ENCODE measurements at places on chromosomes 1 and 21.

DNA sequence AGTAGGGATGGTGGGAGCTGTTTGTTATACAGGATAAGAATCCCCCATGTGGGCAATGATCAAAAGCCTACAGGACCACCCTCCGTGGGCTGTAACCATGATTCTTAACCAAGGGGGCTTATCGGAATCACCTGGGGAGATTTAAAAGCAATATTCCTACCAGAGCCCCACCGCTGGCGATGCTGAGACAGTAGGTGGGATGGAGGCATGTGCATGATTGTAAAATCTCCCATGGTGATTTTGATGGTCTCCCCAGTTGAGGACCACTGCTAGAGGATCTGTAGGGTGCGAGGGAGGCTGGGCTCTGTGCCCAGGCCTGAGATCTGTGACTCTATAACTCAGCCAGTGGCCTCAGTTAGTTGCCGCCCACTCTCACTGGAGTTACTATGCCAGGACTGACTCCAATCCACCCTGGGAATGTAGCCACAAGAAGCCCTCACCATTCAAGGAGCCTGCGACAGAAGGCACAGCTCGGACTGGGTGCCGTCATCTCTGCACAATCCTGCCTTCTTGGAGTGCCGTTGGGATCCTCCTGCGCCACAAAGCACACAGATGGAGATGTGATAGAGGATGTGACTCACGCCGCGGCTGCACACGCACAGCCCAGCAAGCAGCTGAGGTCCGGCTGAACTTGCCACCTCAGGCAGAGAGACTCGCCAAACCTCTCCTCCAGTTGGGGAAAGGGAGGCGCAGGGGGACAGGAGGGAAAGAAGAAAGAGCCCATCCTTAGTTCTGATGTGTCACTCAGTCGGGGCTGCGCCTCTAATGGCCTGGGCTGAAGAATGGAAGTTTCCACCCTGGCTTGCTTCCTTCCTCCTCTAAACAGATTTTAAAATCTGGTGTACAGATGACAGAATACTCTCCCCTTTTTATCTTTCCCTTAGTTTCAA is 26.5 kb downstream of the AKNAD1 start:
- DNase-seq: no peak

- no peak for DNase-seq
These were observed 651 bp downstream of the ZBTB8A start for GRCh38 chr1:32539584-32540571.

GRCh38 chr1:234921266-234922062 is 207.2 kb downstream of the TOMM20 start:
- DNase-seq: no peak

DNA sequence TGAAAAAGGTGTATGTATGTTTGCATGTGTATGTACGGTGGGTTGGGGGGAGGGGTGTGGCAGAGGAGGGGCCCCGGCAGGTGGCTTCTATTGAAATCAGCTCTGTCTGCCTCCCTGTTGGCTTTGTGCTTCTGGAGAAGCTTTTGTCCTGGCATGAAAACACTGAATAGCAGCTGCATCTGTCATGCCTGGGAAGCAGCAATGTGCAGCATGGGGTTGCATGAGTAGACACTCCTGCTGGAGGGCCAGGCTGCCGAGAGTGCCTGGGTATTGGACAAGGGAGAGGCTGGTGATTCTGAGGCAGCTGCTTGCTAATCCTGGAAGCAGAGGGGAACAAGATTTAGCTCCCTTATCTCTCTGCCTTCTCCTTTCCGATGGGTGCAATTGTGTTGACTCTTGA is 20.5 kb downstream of the MAPKAPK2 start:
- no peak for DNase-seq

- DNase-seq: no peak
These were observed 10.5 kb upstream of the TNFRSF25 start for GRCh38 chr1:6476483-6476882.

GRCh38 chr1:1835546-1835945 is 55.3 kb downstream of the GNB1 start:
- no peak for DNase-seq

DNA sequence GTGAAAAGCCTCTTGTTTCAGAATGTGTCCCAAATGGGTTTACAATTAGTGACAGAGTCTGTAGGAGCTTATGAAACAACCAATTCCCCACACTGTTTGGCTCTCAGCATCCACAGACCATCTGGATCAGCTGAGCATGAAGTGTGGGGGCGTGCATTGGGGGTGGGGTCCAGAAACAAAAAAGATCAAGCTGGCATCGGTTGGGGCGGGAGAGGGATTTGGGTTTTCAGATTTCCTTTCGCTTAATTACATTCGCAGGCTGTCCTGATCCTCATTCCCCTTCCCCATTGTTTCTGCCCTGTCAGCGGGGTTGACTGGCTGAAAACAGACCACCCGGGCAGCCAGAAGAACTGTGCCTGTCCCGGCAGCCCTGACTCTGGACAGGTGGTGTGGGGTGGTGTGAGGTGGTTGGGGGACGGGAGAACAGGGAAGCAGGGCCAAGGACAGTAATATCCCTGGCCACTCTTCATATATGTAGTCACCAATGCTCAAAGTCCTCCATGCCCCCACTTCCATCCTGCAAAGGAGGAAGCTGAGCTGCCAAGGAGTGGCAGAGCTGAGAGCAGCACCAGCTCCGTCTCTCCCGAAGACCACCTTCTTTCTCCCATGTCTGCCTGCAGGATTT is 92.0 kb downstream of the IER5 start:
- no peak for DNase-seq

- no peak for DNase-seq
These were observed 103.2 kb upstream of the DYNLT5 start for GRCh38 chr1:66648901-66649595.

DNA sequence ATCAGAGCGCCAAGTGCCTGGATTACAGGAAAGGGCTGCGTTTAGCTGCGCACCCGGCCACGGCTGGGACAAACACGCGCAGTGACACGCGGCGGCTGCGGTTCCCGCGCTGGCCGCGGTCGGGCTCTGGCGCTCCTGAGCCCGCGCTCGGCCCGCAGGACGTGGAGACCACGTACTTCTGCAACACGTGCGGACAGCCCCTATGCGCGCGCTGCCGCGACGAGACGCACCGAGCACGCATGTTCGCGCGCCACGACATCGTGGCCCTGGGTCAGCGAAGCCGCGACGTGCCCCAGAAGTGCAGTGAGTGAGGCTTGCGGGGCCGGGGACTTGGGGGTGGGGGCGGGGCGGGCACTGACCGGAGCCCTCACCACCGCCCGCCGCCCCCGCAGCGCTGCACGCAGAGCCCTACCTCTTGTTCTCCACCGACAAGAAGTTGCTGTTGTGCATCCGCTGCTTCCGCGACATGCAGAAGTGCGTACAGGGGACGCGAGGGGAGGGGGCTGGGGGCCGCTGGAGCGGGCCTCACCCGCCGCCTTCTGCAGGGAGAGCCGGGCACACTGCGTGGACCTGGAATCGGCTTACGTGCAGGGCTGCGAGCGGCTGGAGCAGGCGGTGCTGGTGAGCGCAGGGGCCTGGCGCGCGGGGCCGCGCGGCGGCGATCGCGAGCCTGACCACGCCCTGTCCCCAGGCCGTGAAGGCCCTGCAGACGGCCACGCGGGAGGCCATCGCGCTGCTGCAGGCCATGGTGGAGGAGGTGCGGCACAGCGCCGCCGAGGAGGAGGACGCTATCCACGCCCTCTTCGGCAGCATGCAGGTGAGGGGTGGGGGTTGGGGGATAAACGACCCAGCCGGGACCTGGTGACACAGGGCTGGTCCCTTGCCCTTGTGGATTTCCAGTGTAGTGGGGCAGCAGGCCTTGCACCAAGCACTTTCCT is 3.1 kb downstream of the RNF207 start:
- no peak for DNase-seq

- DNase-seq: no peak
These were observed 14.1 kb downstream of the MTR start for GRCh38 chr1:236809148-236809547.

DNA sequence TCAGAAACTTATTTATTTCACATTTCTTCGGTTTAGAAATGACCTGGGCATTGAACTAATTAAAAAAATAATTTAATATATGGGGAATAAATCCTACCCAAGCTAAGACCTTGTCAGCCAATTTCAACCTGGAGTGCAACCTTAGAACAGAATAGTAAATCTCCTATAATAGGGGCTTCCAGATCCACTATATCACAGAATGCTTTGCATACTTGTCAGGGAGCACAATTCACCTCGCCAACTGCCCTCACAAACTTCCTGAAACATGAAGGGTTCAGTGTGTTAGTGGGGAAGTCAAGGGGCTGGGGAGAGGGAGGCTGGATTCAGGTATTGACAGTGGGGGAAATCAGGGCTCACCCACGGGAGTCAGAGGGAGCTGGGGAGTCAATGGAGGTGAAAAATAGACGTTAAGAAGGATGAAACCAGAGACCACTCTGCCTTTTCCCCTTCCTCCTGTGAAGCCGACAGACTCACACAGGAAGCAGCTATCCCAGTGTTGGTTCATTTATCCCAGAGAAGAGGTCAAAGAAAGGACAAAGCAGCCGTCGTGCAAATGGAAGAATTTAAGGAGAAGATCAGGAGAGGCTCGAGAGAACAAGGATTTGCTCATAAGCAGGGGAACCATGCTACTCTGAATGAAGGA is 453.3 kb downstream of the NUF2 start:
- DNase-seq: no peak

- no peak for DNase-seq
These were observed 24.8 kb upstream of the RGL1 start for GRCh38 chr1:183780159-183780558.

DNA sequence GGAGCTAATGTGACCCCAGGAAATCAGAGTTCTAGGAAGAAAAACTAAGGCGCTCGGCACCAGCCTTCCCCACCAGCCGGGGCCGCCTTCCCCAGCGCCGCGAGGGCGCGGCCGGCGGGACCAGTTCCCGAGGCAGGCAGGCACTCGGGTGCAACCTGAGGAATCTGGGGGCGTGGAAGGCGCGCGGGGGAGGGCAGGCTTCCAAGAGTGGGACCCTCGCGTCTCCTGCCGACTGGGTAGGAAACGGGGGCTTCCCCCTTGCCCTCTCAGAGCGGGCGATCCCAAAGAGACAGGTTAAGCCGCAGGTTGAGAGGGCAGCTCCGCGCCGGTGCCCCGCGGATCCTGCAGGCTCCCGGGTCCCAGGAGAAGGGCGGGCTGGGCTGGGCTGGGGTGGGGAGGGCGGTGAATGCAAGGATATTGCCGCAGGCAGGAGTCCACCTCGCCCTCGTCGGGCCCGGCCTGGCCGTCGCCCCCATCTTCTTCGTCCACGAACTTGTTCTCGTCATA is 431 bp downstream of the ARPC5 start:
- no peak for DNase-seq

DNA sequence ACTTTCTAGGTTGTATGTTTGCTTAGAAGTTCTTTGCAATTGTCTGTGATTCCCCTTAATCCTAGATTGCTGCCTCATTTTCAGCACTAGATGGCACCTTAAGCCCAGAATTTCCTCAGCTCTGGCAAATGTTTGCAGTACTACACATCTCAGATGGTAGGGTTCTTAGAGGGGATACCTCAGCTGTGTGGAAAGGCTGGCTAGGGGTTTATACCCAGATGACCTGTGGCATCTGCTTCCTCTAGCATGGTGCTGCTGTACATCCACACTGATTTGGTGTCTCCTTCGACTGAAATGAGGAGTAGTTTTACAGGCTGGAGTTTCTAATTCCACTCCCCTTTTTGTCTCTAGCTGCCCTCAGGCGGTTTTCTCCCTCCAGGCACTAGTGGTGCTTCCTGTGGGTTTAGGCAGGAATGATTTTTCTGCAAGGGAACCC is 23.5 kb downstream of the ASB17 start:
- no peak for DNase-seq

GRCh38 chr21:17925899-17926298 is 106.7 kb upstream of the C21orf91 start:
- no peak for DNase-seq

GRCh38 chr21:17612023-17612564 is 607 bp downstream of the BTG3 start:
- DNase-seq: peak; percentile 6

DNA sequence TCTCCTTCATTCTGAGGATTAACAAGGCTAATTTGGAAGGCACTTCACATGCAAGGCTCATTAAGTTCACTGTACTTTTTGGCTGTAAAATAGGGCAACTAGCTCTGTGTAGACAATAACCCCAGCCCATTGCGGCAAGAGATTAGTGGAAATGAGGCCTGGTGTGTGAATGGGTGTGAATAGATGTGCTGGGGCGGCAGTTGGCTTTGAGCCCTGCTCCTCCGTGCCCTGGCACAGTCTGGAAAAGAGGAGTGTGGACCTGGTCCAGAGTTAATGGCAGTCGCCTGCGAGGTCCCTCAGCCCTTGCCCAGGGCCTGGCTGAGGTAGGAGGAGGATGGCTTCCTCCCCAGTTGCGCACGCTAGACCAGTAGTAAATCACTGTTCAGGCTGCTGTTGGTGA is 4.8 kb downstream of the KISS1 start:
- DNase-seq: no peak

- DNase-seq: no peak
These were observed 288.9 kb downstream of the TM2D1 start for GRCh38 chr1:61436016-61436415.

DNA sequence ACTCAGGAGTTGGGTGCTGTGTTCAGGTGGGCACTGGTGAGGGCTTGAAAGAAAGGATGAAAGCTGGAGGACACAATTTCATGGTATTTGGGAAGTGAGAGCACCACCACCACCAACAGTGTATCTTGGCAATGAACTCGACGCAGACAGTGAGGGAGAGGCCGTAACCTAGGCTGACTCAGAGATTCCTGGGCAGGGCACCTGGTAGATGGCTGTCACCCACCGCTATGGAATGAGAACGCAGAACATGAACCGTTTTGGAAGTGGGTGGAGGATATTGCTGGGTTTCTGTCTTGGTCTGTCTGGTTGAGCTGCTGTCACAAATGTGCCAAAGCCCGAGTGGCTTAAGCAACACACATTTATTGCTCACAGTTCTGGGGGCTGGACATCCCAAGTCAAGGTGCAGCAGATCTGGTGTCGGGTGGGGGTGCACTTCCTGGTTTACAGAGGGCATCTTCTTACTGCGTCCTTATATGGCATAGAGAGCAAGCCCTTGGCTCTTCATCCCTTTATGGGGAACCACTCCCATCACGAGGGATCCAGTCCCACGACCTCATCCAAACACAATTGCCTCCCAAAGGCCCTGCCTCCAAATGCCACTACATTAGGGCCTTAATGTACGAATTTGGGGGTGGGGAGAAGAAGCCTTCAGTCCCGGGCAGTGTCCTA is 246.3 kb downstream of the SIPA1L2 start:
- no peak for DNase-seq

- no peak for DNase-seq
These were observed 110.7 kb downstream of the TNR start for GRCh38 chr1:175632667-175633066.

- no peak for DNase-seq
These were observed 1.6 kb upstream of the IFNGR2 start for GRCh38 chr21:33401630-33401992.

GRCh38 chr1:223007935-223008334 is 135.1 kb downstream of the TLR5 start:
- no peak for DNase-seq

GRCh38 chr1:194296201-194296600 is 1109.8 kb upstream of the B3GALT2 start:
- DNase-seq: no peak
